ENCODE measurements at places on chromosomes 2 and 18.

- peak; percentile 54 for DNase-seq
Measured at GRCh38 chr2:209772290-209772685, 656 bp downstream of the UNC80 start.

DNA sequence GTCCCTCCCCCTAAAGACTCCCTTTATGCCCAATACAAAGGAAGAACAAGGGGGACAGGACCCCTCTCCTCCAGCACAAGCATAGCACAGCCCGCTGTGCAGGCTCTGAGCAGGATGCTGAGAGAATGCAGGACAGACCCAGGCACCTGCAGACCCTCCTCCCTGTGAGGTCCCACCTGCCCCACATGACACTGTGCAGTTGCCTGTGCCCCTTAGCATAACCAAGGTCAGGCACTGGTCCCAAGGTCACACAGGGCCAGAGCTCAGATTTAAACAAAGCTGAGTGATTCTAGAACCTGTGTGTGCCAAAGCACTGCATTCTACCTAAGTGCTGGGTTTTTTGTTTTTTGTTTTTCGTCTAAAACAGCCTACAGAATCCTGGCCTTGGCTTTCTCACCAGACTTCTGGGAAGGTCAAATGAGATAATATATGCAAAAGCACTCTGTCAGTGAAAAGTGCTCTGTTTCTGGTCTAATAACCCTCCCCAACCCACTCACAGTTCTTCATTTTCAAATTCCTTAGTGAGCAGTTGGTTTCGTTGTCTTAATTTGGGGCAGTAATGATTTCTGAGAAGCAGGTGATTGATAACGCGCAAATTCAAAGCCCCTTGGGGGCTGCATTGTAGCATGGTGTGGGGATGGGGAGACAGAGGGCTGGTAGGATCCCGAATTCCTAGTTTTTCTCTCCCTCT, 125.7 kb downstream of the KCTD1 start:
- no peak for DNase-seq

- DNase-seq = no peak
Measured at GRCh38 chr2:232816657-232817056, 40.3 kb upstream of the KCNJ13 start.

GRCh38 chr18:64618390-64618789, 469.5 kb upstream of the LINC00305 start:
- no peak for DNase-seq

GRCh38 chr2:239386001-239386670, 14.7 kb downstream of the HDAC4 start:
- no peak for DNase-seq

GRCh38 chr2:78029392-78029995, 507.3 kb upstream of the LRRTM4 start:
- no peak for DNase-seq

DNA sequence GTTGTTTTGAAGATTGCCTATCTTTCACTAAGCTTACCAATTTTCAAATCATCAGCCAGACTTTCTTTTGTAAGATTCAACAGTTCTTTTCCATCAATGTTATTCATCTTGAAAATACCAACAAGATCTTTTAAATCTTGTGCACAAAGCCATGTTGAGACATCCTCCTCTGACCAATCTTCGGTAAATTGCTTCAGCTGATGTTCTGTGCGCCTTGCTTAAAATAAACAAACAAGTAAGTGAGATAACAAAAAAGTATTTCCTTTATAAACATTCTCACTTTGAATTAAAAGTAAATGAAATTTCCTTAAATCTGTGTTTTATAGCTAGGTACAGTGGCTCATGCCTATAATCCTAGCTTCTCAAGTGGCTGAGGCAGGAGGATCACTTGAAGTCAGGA, 30.3 kb downstream of the WDSUB1 start:
- no peak for DNase-seq

GRCh38 chr2:6919901-6920742, 2.9 kb downstream of the RNF144A start:
- DNase-seq = no peak

GRCh38 chr2:145750612-145751011, 1230.7 kb upstream of the ZEB2 start:
- no peak for DNase-seq

GRCh38 chr2:201402651-201403562, 45.8 kb upstream of the FLACC1 start:
- DNase-seq = no peak
